ENCODE measurements at places on chromosomes 16 and 17. TPM values are rescaled to one million over a fixed set of nuclear protein-coding genes. Genes with fewer than 3 reads are reported as not detected.

RSKR gene
- polyA plus RNA-seq = 15.2 TPM

NOD2 gene
- polyA plus RNA-seq = 0.67 TPM

HSD17B1 gene
- 2.1 TPM for polyA plus RNA-seq

HEXIM1 gene
- polyA plus RNA-seq = 36.1 TPM

GRCh38 chr16:58016840-58017446, 8.6 kb upstream of the MMP15 start:
- no peak for DNase-seq

DNA sequence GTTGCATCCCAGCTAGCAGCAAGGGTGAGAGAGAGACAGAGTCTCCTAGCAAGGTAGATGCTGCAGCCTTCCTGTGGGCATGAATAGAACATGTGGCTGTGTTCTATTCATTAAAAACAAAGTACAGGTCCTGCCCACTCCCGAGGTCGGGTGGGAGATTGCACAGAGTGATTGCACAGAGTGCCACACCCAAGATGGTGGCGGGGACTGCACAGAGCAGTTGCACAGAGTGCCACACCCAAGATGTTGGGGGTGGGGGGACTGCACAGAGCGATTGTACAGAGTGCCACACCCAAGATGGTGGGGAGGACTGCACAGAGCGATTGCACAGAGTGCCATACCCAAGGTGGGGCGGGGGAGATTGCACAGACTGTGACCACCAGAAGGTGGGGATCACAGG, 410.8 kb upstream of the EEF2KMT start:
- DNase-seq = no peak

DNA sequence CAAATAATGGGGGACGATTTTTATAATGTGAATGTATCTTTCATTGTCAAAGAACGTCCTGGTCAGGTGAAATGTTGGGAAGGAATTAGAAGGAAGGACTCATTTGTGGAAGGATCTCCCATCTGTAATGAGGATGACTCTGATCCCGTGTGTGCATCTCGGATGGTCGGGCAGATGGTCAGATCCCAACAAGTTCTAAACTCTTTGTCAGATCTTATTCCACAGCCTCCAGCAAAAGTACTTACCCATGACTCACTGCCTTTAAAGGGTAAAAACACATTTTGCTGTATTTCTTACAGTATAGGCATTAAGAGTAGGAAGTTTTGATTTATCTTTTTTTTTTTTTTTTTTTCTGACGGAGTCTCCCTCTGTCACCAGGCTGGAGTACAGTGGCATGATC, 539 bp upstream of the KRTAP4-8 start:
- DNase-seq = no peak

DNA sequence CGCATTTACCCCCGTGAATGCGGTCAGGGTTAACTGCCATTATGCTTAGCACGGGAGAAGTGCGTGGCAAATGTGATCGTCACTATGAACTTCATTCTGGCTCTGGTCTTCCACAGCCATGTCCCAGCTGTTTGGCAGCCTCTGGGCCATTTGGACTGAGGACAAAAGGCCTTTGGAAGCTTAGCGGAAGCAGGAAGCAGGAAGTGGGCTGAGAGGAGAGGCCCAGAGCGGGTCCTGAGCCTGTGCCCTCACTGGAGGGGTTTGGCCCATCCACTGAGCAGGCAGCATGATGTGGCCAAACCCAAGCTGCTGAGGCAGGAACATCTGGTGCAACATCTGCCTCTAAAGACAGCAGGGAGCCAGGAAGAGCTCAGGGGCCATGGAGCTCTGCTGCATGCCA, 345.9 kb downstream of the C16orf95 start:
- no peak for DNase-seq

DNA sequence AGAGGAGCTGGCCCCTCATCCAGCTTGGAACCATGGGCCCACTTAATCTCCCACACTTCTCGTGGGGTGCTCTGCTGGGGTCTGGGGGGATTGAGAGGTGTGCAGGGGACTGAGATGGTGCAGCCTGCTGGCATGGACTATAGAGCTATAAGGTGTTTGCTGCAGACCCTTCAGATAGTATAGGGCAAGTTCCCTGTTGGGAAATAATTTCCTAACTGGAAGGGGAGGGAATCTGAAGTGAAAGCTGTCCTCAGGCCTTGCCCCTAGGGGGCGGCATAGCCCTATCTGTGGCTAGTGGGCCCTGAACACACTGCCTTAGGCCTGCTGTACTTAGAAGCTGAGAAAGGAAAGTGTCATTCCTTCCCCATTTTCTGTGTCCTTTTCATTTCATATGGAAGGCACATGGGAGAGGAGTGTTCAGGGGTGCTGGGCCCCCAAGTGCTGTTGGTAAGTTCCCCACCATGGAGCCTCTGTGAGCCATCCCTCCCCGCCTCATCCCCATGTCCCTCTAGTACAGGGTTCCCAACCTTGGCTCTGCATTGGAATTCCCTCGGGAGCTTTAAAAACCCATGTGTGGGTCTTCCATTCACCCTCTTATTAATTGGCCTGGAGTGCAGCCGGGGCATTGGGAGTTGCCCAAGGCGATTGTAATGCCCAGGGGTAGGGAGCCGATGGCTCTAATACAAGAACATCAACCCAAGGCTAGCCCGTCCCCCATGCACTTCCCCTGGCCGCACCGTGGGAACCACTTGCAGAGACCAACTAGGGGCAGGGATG, 19.7 kb downstream of the GOSR2 start:
- DNase-seq = peak; percentile 79
